ENCODE measurements at places on chromosomes 6 and 20. TPM values are rescaled to one million over a fixed set of nuclear protein-coding genes. Genes with fewer than 3 reads are reported as not detected.

GRCh38 chr6:169536446-169537170 is 165.2 kb downstream of the WDR27 start:
- DNase-seq: no peak

GRCh38 chr6:166836785-166837718 is 119.3 kb downstream of the RNASET2 start:
- DNase-seq: no peak

- DNase-seq: no peak
Measured at GRCh38 chr6:128172752-128173682, 272.2 kb upstream of the THEMIS start.

DNA sequence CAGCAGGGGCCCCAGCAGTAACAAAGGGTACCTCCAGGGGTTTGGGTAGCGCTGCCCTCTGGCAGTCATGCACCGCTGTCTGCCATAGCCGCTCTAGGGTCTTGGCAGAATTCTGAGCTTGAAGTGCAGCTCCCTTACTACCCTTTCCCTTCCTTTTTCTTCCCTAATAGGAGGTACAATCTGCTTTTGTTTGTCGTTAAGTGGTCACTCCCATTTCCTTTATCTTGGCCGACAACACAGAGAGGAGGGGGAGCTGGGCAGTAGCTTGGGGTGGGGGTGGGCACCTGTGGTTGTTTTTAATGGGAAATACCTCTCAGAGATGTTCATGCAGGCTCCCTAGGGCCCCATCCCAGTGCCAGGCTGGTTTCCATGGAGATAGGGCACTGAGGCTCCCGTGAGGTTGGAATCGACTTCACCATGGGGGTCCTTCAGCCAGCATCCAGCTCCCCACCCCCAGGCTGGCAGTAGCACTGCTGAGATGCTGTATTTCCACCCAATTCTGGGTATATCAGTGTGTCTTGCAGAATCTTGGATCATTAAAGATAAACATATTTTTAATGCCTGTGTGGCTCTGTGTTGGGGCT is 18.6 kb downstream of the CCDC167 start:
- no peak for DNase-seq

- no peak for DNase-seq
Measured at GRCh38 chr6:120056085-120056484, 706.5 kb upstream of the MAN1A1 start.

DNA sequence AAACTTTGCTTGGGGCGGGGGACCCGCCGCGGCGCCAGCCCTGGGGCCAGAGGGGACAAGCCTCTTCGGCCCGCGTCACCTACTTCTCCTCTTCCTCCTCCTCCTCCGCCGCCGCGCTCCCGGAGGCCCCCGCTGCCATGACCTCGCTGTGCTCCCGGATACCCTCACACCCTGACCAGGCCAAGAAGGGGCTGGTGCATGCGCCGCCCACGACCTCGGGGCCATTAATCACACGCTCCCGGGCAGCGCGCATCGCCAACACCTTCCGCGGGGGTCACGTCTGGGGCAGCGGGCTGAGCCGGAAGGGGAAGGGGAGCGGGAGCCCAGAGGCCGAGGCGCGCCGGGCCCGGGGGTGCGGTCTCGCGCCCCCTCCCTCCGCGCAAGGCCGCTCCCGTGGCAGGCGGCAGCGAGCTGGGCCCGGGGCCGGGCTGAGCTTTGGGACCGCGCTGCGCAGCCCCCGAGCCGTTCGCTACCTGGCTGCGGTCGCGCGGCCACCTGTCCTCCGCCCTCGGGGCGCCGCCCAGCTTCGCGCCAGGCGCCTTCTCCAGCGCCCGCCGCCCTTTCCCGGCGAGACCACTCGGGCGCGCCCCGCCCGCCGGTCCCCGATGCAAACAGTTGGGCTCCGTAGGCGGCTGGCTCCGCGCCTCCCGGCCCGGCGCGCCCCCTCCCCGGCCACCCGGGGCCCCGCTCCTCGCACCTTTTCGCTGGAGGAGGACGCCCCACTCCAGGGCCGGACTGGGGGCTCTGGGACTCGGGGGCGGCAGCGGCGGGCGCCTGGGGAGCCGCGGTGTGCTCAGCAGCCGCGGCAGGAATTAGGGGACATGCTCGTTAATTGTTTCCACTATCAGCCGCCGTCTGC is 575 bp upstream of the CNR1 start:
- DNase-seq: peak; percentile 31

DNA sequence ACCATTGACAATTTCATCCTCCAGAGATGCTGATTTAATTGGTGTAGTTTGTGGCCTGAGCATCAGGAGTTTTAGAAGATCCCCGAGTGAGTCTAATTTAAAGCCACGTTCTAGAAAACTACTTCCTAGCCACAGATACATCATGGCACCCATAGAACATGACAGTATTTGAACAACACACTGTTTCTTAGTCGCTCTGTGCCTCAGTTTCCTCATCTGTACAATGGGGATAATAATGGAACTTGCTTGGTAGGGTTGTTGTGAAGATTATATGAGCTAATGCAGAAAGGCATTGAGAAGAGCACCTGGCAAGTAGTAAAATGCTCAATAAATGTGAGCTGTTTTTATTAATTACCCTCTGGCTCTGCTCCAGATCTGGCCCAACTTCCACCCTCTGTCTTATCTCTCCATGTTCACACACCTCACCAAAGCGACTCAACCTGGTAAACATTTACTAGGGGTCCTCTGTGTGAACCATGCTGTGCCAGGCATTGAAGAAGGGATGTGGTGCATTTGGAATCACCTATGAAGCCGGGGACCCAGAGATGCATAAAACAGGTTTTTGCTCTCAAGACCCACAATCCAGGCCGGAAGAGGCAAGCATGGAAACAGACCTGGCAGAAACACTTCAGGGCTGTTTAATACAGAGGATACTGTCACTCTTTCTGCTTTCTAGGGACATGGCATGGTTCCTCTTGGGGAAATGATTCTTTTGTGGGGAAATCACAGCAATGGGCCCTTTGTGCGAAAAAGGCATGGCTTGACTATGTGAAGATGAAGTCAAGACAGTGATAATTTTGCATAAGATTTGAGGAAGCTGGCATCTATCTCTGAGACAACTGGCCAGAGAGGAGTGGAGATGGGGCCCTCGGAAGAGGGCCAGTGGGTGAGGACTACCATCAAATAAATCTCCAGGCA is 16.2 kb upstream of the MRPS18A start:
- no peak for DNase-seq

DNA sequence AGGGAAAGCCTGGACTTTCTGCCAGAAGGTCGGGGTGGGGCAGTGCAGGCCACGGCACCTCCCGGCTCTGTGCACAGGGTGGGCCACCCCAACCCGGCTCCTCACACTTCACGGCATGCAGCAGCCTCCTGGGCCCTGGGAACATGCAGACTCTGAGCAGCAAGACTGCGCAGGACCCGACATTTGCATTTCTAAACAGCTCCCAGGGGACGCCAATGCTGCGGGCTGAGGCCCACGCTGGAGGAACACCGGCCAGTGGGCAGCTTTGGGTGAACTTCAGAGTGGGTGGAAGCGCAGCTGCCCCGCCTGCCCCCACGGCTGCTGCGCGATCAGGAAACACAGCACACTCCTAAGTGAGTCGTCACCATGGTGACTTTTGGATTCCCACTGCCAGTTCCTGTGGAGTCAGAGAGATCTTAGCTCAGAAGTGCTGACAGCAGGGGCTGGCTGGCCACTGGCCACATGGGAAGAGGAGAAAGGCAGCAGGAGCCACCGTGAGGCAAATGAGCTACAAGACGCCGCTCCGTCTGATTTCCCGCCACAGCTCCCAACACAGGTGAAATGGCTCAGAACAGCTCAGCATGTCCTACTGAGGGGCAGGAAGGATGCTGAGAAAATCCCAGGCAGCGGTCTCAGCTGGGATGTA is 52.1 kb downstream of the RNASET2 start:
- no peak for DNase-seq

PRPH2 gene
- 0.47 TPM for total RNA-seq

CST4 gene
- not detected for total RNA-seq

CTCFL gene
- not detected for total RNA-seq

Measured in left ventricle myocardium superior (tissue), 1 donor.